ENCODE measurements at places on chromosomes 12 and 14.

GRCh38 chr12:3398196-3398789, 92.7 kb upstream of the PRMT8 start:
- DNase-seq, result no peak

GRCh38 chr14:24100197-24100981, 6.3 kb downstream of the PCK2 start:
- no peak for DNase-seq

- DNase-seq, result no peak
These were observed 5.2 kb upstream of the SLC6A13 start for GRCh38 chr12:267581-268482.

DNA sequence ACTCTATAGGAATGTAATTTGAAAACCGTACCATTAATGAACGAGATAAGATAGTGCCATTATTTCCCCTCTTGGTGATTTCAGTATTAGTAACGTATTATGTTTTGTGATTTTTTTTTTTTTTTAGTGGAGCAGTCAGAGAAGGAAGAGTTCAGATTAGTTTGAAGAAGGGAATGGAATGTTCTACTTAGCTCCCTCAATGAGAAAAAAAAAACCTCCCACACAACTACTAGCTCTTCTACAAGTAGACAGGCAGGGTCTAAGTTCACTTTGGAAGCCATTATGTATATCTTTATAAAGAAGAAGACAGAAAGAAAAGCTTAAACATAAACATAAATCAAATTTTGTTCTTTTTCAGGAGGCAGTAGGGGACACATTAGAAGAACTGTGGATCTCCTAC, 27.3 kb downstream of the PNMA1 start:
- no peak for DNase-seq

DNA sequence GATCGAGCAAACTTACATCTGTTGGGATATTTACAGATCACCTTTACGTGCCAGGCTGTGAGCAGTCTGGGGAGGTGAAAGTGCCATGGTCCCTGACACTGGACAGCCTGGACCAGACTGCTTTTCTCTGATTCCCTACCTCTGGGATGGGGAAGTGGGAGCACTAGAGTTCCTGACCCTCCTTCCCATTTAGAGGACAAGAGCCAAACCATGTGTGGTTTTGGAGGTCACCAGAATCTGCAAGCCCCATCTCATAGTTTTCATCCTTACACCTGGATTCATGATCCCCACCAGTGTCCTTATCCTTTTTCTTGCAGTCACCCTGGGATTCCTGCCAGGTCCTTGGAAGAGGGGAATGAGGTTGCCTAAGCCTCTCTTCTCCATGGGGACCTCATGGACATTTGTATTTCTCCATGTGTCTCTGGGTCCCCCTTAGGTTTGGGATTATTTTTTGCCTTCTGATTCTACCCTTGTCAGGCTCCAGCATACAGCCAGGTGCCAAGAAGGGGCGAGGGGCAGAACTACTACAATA, 1.5 kb upstream of the WNT10B start:
- no peak for DNase-seq
